ENCODE measurements at places on chromosomes 2 and 18.

GRCh38 chr2:120564213-120565094 is 171.2 kb upstream of the GLI2 start:
- no peaks in the 10 kb centered on the region for H3K27me3 ChIP-seq
- no peak overlapping the region for H3K4me3 ChIP-seq
- H3K36me3 ChIP-seq: no peaks in the 10 kb centered on the region
- no peaks in the 10 kb centered on the region for H3K4me1 ChIP-seq
- DNase-seq: no peak

GRCh38 chr2:222707689-222708273 is 36.3 kb downstream of the MOGAT1 start:
- H3K4me1 ChIP-seq: no peaks in the 10 kb centered on the region
- H3K27ac ChIP-seq: no peak overlapping the region
- H3K27me3 ChIP-seq: no peaks in the 10 kb centered on the region

DNA sequence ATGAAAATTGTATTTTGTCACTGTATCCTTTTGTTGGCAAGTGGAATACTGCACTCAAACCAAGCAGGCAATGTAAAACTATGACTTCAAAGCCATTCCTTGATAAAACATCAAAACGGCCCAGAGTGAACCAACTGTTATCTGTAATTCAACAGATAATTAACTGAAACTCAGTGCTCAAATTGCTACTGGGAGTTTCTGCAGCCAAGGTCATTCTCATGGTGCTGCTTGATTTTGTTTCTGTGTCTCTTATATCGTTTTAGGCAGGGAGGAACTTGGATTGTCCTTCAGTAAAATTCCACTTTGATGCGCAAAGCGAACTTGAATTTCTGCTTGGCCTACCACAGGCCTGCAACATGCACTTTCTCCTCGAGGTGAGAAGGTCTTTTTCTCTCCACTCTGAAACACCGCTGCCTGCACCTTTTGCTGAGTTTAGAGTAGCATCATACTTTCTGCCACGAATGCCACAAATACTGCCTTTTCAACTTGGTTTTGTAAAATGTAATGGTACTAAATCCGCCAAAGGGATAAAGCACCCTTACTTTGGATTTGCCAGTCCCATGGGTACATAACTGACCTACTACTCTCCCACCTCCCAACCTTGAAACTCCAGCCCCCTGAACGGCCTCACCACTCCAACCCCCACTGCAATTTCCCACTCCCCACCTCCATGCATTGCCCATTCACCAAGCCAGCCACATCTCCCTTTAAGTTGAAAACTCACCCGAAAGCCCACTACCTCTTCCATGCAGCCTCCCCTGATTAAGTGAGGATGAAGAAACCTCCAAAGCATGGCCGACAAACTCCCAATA is 204.7 kb downstream of the TGIF1 start:
- DNase-seq: no peak
- H3K36me3 ChIP-seq: no peaks in the 10 kb centered on the region
- H3K27ac ChIP-seq: no peak overlapping the region
- H3K4me3 ChIP-seq: no peak overlapping the region

- H3K27me3 ChIP-seq: no peaks in the 10 kb centered on the region
- H3K4me3 ChIP-seq: no peak overlapping the region
- H3K36me3 ChIP-seq: no peaks in the 10 kb centered on the region
- H3K4me1 ChIP-seq: no peaks in the 10 kb centered on the region
- DNase-seq: no peak
Observed at GRCh38 chr18:50992351-50992762, 24.5 kb downstream of the ELAC1 start.

- H3K4me1 ChIP-seq: no peaks in the 10 kb centered on the region
- H3K27me3 ChIP-seq: no peaks in the 10 kb centered on the region
- no peak for DNase-seq
- H3K36me3 ChIP-seq: no peaks in the 10 kb centered on the region
- no peak overlapping the region for H3K27ac ChIP-seq
Observed at GRCh38 chr2:240205348-240205747, 64.9 kb upstream of the OTOS start.

- no peaks in the 10 kb centered on the region for H3K4me1 ChIP-seq
- H3K36me3 ChIP-seq: no peaks in the 10 kb centered on the region
- no peak overlapping the region for H3K27ac ChIP-seq
- DNase-seq: no peak
Observed at GRCh38 chr2:133377021-133377481, 191.2 kb downstream of the NCKAP5 start.

GRCh38 chr2:197137231-197137630 is 173.3 kb downstream of the ANKRD44 start:
- H3K36me3 ChIP-seq: peaks cover 24% of the 10 kb centered on the region
- DNase-seq: no peak
- peaks cover 54% of the 10 kb centered on the region for H3K4me1 ChIP-seq
- H3K27ac ChIP-seq: peak overlapping the region; percentile 26

DNA sequence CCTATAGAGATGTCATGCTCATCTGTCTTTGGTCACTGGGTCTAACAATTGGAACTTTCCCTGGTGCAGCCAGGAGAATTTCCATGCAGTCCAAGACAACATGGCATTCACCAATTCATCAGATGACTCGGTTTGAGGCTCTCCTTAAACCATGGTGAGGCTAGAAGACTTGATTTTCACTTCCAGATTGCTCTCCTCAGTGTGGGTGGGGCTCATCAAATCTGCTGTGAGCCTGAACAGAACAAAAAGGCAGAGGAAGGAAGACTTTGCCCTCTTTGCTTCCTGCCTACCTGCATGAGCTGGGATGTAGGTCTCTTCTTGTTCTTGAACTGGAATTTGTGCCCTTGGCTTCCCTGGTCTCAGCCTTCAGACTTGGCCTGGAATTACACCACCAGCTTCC is 203.4 kb upstream of the TRIB2 start:
- no peak overlapping the region for H3K4me3 ChIP-seq
- no peak for DNase-seq
- H3K36me3 ChIP-seq: no peaks in the 10 kb centered on the region
- peaks cover 25% of the 10 kb centered on the region for H3K4me1 ChIP-seq
